ENCODE measurements at places on chromosomes 4 and X.
A peak's percentile ranks its signal among the peaks of the same experiment; 100 is the strongest.

DNA sequence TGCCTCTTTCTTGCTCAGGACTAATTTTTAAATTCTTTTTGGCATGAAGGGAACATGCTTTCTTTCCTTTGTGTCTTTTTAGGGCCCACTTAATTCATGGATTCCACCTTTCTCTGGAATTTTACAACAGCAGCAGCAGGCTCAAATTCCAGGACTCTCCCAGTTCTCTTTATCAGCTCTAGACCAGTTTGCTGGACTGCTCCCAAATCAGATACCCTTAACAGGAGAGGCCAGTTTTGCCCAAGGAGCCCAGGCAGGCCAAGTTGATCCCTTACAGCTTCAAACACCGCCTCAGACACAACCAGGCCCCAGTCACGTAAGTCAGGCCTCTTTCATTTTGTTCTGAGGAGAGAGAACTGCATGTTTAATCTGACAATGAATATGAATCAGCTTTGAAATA is 2.3 kb downstream of the ODAM start:
- no peak for DNase-seq

DNA sequence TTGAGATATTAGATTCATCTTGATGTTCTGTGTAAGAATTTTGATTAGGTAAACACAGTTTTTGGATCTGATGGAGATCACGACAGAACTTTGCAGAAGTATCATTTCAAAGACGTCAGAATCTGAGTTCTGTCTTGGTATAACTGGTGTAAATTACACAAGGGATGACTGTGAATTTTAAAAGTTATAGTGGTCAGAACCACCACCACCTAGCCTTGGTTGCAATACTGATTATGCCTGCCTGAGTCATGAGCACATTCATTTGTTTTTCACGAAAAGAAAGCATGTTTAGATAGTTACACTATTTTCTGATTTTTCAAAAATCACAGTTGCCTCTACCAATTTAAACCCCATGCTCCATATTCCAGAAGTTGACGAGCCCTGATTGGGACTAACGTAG is 54.8 kb downstream of the ZFX start:
- no peak for DNase-seq

DNA sequence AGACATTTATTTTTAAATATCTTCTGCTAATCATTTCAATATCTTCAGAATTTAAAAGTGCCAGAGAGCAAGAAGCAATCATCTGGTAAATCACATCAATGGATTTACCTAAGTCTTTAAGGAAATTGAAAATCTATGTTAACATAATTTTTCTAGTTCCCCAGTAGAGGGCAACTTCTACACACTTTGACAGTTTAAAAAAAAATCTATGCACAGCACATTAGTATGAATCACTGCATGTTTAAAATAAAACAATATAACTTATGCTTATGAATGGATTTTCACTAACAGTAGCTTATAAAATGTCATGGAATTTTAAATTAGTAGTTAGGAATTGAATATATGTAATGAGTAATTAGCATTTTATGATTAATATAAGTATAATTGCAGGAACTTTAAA is 126.5 kb downstream of the REELD1 start:
- DNase-seq = no peak

GRCh38 chr4:58739275-58739674 is 1629.1 kb upstream of the IGFBP7 start:
- no peak for DNase-seq

- no peak for DNase-seq
These were observed 799.6 kb upstream of the DIAPH2 start for GRCh38 chrX:95885074-95885473.

DNA sequence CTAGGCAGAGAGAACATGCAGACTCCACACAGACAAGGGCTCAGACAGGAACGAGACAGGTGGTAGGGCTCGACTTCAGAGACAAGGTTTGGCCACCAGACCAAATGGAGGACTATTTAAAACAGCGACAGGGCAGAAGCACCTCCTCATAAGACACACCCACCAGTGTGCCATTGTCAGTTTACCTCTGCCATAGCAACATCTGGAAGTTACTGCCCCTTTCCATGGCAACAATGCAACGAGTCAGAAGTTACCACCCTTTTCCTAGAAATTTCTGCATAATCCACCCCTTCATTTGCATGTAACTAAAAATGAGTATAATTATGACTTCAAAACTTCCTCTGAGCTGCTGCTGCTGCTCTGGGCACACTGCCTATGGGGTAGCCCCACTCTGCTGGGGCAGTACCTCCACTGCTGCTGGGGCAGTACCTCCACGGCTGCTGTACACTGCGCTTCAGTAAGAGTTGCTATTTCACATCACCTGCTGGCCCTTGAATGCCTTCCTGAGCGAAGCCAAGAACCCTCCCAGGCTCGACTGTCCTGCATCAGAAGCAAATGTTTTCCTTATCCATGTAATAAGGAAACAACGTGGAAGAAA is 2222.3 kb upstream of the AGA start:
- DNase-seq = no peak

DNA sequence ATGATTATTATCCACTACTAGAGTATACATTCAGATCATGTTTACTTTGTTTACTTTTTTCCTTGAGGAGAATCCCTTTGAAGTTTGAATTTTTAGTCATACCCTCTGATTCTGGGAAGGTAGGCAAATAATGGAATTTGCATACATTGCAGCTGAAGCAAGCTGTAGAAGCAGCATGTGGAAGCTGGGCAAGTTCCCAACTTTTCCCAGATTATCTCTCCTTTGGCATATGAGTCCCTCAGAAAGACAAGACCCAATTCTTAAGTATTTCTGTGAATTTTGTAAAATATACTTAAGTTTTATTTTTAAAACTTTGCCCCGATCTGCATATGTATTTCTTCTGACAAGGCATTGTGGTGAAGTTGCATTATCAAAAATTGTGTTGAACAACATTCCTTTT is 94.9 kb downstream of the CNKSR2 start:
- no peak for DNase-seq

- no peak for DNase-seq
These were observed 73.9 kb downstream of the HTRA3 start for GRCh38 chr4:8343262-8343966.

- no peak for DNase-seq
These were observed 102.4 kb downstream of the PARM1 start for GRCh38 chr4:75035321-75035720.

- no peak for DNase-seq
These were observed 7.8 kb downstream of the GATB start for GRCh38 chr4:151753056-151753455.

GRCh38 chrX:119040432-119040831 is 32.4 kb upstream of the CT47C1 start:
- DNase-seq = no peak

- peak; percentile 23 for DNase-seq
These were observed 72.6 kb downstream of the FHDC1 start for GRCh38 chr4:153008578-153009199.
